ENCODE measurements at places on chromosomes 12 and 14.

GRCh38 chr14:100885617-100886016, 17.9 kb downstream of the RTL1 start:
- DNase-seq, result no peak

DNA sequence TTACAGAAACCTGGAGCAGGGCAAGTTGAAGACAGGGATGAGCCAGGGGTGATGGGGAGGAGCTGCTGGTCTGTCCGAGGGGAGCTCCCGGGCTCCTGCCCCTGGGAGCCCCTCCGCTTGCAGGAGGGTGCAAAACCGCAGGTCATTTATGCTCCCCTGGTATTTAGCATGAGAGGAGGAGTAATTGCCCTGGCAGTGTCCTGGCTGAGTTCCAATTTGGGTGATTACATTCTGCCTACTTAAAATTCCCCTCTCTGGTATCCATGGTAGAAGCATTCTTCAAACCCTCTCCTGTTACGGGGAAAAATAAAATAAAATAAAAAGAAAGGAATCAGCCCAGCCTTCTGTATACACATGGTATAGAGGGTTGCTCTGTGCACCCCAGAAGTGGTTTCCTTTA, 61.7 kb upstream of the VRK1 start:
- DNase-seq, result no peak

GRCh38 chr14:81561084-81561775, 27.6 kb upstream of the SEL1L start:
- no peak for DNase-seq

DNA sequence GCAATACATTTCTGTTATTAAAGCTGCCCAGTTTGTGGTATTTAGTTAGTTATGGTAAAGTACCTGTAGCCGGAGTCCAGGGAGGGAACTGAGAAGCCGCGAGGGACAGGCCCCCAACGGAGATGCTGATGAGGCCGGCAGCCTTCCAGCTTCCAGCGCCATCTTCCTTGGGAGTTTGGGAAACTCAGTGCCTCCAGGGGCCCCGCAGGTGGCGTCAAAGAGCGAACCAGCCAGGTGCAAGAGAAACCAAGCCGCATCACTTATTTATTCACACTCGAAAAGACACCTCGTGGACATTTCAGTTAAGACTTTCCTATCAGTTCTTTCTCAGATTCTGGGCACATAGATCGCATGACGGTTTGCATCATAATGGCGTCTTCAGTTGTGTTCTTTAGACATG, 216.6 kb downstream of the GLT1D1 start:
- no peak for DNase-seq

DNA sequence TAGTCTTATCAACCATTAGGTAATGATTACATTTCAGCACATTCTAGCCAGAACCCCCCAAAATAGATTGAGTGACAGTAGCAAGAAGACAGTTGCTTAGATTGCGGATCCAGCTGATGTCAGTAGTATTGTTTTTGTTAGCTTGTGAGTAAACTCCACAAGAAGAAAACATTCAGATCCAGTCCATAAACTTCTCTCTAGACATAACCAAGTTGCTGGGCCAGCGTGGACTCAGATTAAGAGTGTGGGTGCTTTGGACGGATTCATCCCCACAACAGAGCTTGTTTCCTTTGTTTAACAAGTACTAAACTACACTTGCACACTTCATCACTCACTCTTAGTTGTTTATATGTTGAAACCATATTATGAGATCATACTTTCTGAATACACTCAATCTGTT, 293.4 kb downstream of the NPAS3 start:
- DNase-seq, result no peak

- no peak for DNase-seq
Observed at GRCh38 chr14:104286496-104286895, 148.1 kb downstream of the KIF26A start.

DNA sequence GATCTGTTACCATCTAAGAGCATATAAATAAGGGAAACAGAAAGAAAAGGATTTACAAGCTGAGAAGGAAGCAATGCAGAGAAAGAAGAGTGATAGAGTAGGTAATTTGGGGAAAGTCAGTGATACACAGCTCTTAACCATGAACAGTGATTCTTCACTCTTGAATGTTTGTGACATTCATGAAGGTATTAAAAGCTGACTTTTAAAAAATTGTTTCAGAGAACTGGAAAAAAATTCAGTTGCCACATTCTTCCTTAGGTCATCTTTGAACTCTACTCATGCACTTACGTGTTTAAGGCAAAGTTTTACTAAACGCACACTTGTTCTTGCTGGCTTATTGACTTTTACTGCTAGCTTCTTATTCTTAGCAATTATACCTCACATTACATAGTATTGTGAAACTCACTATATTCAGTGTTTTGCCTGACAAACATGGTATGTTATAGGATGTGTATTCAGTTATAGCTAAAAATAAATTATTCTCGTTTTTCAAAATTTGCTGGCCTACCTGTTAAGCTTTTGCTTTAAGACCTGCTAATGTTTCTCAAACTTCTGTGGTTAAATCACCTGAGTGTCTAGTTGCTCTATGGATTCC, 10.9 kb downstream of the HIF1A start:
- no peak for DNase-seq

GRCh38 chr14:67533754-67534085, 630 bp downstream of the PLEKHH1 start:
- DNase-seq, result no peak

- no peak for DNase-seq
Observed at GRCh38 chr12:31845613-31846322, 113.4 kb upstream of the RESF1 start.

- DNase-seq, result no peak
Observed at GRCh38 chr12:121990692-121991603, 30.7 kb upstream of the BCL7A start.

DNA sequence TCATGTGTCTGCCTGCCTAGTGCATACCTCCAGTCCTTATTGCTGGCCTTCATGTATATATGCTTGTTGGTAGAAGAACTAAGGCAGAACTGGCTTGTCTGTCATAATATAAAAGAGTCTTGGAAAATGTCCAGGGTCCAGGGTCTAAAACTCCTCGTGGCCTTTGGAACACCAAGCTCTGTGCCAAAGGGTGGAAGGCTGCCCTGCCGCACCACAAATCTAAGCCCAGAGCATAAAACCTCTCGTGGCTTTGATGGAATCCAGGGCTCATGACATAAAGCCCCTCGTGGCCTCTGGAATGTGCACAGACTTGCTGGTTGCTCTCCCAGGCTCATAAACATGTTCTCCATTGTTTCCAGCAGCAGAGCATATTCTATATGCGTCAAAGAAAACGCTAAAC, 107.9 kb downstream of the BBS10 start:
- no peak for DNase-seq

DNA sequence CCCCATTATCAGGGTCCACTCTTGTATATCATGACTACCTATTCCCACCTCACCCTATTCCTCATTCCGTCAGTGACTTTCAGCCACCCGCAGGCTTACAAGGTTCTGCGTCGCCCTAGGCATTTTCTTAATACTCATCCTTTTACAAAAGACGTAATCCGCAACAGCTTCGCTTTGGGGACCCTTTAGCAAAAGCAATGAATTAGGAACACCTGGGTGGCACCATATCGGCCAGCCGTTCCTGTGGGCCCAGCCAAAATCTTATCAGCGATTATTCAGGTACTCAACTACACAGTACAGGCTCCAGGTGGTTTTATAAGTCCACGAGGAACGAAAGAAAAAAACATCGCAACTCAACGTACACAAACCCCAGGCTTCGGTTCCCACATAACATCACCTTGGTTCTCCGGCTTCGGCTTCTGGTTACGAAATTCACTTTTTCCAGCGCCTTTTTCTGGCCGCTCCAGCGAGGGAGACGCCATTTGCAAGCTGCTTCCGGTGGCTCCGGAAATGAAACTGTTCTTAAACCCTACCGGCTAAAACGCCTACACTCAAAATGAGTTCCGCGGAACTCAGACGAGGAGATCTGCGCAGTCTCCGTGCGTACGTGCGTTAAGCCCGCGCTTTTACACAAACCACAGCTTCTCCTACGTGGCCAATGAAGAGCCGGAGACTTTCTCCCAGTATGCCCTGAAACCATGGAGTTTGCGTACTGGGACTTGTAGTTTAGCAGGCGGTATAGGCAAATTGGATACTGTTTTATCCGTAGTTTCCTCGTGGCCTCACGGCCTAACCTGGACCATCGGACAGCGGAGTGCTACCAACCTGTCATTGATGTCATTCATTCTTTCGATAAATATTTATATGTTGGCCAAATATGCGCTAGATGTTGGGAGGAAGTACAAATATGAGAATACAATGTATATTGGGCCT, at the start of gene KRR1:
KRR1 (minus strand) TSS at position 494 of the 933 bp plus-strand sequence; CDS start at position 482, 12 bp downstream.
- DNase-seq, result peak; percentile 84

DNA sequence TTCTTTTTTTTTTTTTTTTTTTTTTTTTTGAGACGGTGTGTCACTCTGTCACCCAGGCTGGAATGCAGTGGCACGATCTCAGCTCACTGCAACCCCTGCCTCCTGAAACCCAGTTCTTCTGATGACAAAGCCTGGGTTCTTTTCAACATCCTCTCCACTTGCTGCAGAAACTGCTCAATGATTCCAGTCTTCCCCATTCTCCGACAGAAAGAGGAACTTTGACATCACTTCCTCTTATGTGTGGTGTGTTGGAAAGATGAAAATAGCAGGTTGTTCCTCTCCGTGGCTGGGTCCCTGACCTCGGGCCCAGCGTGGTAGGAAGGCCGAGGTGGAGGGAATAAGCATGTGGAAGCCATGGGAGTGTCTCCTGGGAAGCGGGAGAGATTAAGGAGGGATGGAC, 198.4 kb downstream of the PHETA1 start:
- no peak for DNase-seq

- no peak for DNase-seq
Observed at GRCh38 chr12:53989227-53990113, 4.5 kb downstream of the HOXC10 start.

DNA sequence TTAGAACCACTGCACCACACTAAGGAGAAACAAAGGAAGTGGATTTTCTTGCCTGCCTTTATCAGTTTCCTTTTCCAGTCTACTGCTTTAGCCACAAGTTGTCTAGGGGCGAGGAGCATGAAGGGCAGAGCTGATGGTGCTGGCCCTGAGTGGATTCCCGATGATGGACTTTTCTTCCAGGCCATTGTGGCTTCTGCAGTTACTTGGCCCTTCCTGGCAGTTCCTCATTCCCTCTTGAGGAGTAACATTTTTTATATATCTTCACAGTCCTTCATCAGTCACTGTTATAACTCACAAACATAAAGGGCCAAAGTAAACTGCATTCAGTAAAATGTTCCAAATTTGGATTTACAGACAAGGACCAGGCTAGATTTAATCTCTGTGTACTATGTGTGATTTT, 61.2 kb upstream of the SRSF5 start:
- DNase-seq, result no peak

DNA sequence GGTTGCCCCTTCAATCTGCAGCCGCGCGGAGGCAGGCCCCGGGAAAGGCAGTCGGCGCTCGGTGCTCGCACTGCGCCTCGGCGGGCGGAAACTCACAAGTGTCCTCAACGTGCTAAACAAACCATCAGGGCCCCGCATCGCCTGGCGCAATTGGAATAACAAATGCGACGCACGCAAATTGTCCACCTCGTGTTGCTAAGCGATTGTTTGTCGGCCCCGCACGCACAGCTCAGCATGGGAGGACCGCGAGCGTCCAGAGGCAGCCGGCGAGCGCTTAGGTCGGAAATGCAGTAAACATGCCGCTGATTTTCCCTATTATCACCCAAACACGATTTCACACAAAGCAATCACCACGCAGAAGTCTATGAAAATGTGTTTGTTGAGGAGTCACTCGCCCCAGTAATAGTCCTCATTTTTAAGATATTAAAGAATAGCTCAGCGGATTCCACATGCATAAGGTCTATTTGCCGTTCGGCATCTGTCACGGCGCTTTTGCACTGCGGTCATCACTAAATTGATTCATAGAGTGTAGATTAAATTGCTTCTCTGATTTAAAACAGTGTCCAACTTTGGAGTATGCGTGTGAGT, 3.2 kb upstream of the GSC start:
- no peak for DNase-seq

DNA sequence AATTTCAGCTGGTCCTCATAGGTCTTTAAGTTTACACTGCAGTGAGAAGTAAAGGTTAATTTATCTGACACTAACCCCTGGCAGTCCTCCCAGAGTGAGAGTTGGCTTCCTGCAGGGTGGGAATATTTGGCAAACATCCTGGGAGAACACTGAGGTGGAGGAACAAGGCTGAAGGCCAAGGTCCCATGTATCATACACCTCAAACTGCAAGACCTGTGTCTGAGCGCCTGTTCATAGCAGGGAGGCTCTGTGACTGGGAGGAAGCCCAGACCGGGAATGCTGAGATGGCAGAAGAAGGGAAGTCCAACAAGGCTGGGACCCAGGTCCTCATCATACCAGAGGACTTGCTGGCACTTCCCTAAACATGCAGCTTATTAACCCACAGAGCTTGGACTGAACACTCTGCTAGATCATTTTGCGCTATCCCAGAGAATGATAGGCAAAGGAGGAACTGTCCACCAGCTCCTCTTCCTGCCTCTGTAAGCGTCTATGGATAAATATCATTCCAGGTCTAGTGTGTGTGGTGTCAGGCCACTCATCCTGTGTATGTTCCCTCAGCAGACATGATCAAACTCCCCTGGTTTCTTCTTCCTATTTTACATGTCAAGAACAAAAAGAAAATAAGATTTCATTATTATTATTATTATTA, 199.6 kb upstream of the CNOT2 start:
- no peak for DNase-seq

- DNase-seq, result no peak
Observed at GRCh38 chr14:35747379-35747778, 61.7 kb downstream of the RALGAPA1 start.

GRCh38 chr12:111412007-111412829, 6.5 kb downstream of the SH2B3 start:
- no peak for DNase-seq

GRCh38 chr14:73879027-73879426, 7.6 kb upstream of the ZNF410 start:
- no peak for DNase-seq

DNA sequence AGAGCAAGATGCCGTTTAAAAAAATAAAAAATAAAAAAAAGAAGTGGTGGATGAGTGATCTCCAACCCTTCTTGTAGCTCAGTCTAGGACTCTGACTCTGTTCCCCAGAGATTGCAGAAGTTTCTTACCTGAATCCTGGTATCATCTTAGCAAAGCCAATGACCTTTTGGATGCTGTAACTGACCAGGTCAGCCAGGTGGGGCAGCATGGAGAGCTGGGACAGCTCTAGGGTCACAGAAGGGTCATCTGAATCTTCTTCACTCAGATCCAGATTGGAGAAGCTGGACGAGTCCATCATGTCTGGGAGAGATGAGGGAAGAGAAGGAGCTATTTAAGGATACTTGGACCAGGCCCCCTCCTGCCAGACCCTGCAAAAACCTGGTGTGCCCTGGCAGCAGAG, 35.8 kb upstream of the HDAC7 start:
- no peak for DNase-seq

DNA sequence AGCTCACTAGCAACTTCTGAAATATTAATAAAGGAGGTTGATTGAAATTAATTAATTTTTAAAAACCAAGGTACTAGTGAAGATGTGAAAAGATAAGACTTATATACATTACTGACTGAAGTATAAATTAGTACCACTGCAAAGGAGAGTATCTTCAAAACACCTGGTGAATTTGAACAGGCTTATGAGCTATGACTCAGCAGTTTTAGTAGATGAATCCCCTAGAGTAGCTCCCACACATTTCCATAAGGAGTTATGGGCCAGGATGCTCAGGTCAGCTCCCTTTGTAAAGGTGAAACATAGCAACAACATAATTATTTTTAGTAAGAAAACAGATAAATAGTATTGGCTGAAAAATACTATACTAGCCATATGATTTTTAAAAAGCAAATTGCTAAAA, 218.6 kb downstream of the SYT1 start:
- no peak for DNase-seq

All from activated CD4-positive, alpha-beta T cell treated with anti-CD3 and anti-CD28 coated beads, Interleukin-2, amount 50 U/mL, for 1 hour (primary cell).